Neural progenitor cell (in vitro differentiated cells): ENCODE measurements at places on chromosomes 5 and 9. TPM values are rescaled to one million over a fixed set of nuclear protein-coding genes. Genes with fewer than 3 reads are reported as not detected.

Gene EQTN
- 2.0 and 3.4 TPM in 2 replicates for total RNA-seq

Gene SVEP1
- 0.56 and 0.74 TPM in 2 replicates for total RNA-seq

Gene FIBCD1
- total RNA-seq: 1.8 and 7.2 TPM in 2 replicates

Gene SPINK5
- total RNA-seq: 13.7 and 18.1 TPM in 2 replicates

Gene PLPPR1
- total RNA-seq: 1.2 and 3.2 TPM in 2 replicates

Gene PCDHB13
- 2.4 and 3.0 TPM in 2 replicates for total RNA-seq
